ENCODE measurements at places on chromosomes 5 and 9.

GRCh38 chr5:103451261-103451660 is 111.3 kb downstream of the NUDT12 start:
- DNase-seq, result no peak

DNA sequence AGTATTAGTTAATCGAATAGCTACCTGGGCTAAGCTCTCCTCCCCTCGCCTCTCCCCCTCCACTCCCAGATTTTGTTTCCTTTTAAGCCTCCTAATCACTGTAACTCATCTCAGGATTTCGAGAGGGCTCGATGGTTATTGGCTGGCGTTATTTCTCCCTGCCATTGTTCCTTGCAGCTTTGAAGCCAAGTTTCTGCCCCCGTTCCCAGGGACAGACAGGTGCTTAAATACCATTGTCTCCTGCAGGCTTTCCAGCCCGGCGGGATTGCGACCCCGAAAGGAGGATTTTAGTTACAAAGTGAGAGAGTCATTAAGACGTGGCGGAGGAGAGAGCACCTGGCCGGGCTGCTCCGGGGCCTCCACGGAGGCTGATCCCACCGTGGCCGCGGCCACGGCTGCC is 46.2 kb downstream of the ASS1 start:
- DNase-seq, result no peak

DNA sequence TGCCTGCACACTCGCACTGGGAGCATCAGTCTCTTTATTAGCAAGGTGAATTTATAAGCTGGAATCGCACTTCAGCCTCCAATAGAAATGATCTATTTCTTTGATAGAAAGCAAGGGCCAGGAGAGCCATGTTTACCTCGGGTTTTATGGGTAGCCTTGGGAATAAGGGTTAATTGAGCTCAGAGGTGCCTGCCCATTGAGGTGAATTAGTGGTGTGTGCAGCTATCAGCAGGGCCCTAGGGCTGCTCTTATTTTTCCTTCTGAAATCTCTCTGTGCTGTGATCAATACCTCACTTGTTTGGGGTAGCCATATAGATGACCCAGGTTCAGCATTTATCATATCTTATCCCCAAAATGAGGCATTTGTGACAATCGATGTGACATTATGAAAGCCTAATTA is 297.8 kb downstream of the EBF1 start:
- no peak for DNase-seq

- DNase-seq, result no peak
Measured at GRCh38 chr5:159105145-159106053, 5.7 kb upstream of the EBF1 start.

GRCh38 chr5:14450018-14450524 is 131.5 kb upstream of the OTULINL start:
- DNase-seq, result no peak

GRCh38 chr9:91285729-91286353 is 75.9 kb downstream of the AUH start:
- no peak for DNase-seq

- DNase-seq, result no peak
Measured at GRCh38 chr9:107174441-107174840, 108.6 kb upstream of the RAD23B start.

DNA sequence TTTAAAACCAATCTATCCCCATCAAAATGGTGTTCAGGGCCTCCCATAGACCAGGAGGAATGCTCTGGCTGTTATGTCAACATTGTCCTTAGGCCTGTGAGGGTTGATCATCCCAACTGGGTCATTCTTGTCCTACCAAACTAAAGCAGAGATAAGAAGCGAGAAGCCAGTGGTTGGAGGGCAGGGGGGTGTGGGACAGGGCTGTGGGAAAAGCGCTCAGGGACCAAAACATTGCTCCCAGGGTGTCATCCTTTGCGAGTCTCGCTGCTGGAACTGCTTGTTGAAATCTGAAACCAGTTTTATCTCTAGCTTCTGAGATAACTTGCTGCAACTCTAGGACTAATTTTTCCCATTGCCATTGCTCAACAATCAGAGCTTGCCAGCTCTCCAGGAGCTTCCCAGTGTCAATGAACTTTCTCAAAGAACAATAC is 48.1 kb downstream of the SPATA31C2 start:
- DNase-seq, result no peak

- DNase-seq, result peak; percentile 10
Measured at GRCh38 chr5:141618030-141618803, 583 bp downstream of the DIAPH1 start.

GRCh38 chr5:127601111-127601510 is 47.8 kb upstream of the CTXN3 start:
- DNase-seq, result no peak

DNA sequence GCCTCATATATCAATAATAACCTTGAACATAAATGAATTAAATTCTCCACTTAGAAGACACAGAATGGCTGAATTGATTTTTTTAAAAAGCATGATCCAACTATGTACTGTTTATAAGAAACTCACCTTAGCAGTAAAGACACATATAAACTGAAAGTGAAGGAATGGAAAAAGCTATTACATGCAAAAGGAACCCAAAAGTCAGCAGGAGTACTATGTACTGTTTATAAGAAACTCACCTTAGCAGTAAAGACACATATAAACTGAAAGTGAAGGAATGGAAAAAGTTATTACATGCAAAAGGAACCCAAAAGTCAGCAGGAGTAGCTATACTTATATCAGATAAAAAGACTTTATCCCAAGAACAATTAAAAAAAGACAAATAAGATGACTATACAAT is 204.8 kb downstream of the TMEM161B start:
- no peak for DNase-seq

- no peak for DNase-seq
Measured at GRCh38 chr5:2300421-2300820, 417.7 kb upstream of the IRX4 start.

DNA sequence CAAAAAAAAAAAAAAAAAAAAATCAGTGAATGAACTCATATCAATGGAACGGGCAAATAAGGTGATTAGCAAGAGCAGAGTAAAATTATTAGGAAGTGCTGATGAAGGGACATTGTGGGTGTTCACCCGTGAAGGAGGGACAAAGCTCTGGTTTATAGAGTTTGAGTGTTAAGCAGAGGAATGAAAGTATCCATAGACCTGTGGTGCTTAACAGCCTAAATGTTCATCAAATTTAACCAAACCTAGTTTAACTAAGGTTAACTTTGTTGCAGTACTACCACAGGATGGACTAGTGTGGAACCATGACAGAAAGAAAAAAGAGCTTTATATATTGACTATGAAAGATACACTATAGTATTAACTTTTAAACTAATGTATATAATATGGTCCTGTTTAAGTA is 44.1 kb upstream of the TNFAIP8 start:
- no peak for DNase-seq

GRCh38 chr9:2489838-2490314 is 131.7 kb upstream of the VLDLR start:
- peak; percentile 2 for DNase-seq

All from NCI-H2227 treated with DMSO at 0.1 percent for 48 hours (cell line).